ENCODE measurements at places on chromosomes 5 and 9.

- DNase-seq: no peak
These were observed 14.8 kb downstream of the HMGCS1 start for GRCh38 chr5:43298443-43298842.

- peak; percentile 49 for DNase-seq
These were observed 14.9 kb upstream of the FGFR4 start for GRCh38 chr5:177071666-177072385.

- DNase-seq: no peak
These were observed 7.3 kb upstream of the DHFR start for GRCh38 chr5:80662108-80662507.

- no peak for DNase-seq
These were observed 396.3 kb downstream of the PDE4D start for GRCh38 chr5:59497207-59497606.

- DNase-seq: no peak
These were observed 793.3 kb downstream of the SEMA5A start for GRCh38 chr5:8752595-8752994.

DNA sequence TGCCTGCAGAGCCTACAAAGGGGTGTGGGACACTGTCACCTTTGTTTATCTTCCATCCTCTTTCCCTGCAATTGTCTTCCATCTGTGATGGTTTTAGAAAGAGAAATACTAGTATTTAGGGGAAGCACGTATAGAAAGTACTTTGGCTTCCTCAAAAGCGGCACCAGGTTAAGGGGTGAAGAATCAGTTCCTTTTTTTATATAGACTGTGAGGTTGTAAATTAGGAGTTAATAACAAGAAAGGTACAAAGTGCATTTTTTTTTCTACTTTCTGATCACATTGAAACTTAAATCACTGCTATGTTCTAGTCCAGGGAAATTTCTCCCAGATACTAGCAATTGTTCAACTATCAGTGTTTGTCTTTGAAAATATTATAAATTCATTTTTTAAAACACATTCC lies 219.3 kb downstream of the CEMIP2 start:
- no peak for DNase-seq

DNA sequence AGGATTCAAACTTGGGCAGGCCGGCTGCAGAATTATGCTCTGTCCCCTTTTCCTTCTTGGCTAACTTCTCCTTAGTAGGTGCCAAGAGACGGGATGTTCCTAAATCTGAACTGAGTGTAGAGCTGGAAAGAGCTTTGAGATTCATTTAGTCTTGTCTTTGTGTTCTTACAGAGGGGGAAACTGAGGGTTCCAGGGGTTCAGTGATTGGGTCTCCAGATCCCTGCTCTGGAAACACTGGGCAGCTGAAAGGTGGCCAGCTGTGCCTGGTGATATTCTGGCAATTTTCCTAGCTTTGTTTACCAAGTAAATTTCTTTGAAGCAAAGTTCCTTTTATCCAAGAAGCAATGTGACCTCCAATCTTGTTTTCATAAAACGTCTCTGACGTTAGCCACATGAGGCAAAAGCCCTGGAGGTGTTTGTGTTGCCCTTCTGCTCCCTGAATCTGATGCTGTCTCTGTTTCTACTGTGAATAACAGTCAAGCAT lies 288.7 kb downstream of the ZSWIM6 start:
- DNase-seq: peak; percentile 39

GRCh38 chr5:124724357-124725039 lies 21.9 kb downstream of the ZNF608 start:
- DNase-seq: no peak

DNA sequence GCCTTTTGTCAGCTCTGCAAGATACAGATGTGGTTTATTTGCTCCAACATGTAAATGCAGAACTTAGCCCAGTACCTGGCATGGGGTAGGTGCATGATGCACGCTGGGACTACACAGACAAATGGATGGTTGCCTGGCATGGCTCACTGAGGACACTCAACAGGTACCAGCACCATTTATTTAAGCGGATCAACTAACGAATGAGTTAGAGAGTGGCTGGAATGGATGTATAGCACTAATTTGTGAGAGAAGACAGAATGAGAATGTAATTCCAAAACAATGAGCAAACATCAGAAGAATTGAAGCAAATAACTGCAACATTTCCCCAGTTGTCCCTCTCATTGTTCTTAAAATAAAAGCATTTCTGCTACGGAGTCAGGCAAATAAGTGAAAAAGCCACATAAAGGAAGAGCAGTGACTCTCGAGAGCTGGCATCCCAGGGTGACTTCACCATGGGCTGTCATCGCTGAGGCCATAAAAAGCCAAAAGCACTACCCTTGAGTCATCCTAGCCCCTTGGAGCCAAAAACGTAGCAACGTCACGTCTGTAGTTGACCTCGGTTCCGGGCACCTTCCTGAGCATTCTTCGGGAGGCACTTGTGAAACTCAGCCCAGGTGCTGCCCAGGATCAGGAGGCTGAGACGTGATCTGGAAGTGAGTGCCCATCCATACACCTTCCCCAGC lies 290.3 kb downstream of the NSG2 start:
- no peak for DNase-seq

DNA sequence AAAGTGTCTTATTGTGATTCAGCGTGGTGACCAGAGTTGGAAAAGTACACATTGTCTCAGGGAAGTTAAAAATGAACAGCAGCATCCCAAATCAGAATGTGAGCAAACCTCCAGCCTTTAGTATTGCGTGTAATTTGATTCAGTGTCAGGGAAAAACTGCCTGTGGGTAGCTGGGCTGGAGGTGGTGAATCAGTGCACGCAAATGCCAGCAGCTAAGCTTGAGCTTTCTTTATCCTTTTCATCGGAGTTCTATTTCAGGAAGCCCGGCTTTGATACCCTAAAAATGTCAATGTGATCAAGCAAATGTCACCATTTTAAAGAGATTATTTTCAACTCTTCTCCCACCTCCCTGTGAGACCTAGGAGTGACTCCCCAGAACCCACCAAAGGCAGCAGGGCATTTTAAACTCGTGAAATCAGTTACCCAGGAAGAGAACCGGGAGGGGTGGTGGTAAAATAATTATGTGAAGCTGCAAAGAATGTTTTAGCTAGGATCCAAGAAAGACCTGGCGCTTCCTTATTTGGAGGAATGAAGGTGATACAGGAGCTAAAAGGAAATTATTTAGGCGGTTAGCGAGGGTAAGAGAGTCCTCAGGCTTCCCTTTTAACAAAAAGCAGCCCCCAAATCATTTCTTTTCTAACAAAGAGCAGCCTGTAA lies 25.7 kb upstream of the C5orf47 start:
- no peak for DNase-seq

- DNase-seq: peak; percentile 61
These were observed 135.6 kb downstream of the LIFR start for GRCh38 chr5:38420691-38421390.

DNA sequence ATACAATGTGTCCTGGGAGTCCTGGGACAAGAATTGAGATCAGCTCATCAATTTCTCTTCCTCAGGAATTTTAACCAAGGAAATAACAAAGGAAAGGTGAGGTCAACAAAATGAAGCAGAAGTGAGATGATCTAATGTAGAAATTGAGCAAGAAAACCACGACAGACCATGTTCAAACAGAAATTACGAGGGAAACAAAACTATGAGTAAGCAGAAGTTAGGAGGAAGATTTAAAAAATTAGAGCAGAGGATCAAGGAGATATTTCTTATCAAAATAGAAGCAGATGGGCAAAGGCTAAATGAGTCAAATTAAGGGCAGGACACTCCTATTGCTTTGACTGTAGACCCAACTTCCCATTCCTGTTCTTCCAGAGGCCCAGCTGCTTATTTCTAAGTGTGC lies 97.4 kb downstream of the HINT1 start:
- DNase-seq: no peak

GRCh38 chr9:10272830-10273229 lies 340.0 kb downstream of the PTPRD start:
- no peak for DNase-seq

Data from LNCaP clone FGC (cell line).